Calu3 (cell line): ENCODE measurements at places on chromosomes 2 and 18. TPM values are rescaled to one million over a fixed set of nuclear protein-coding genes. Genes with fewer than 3 reads are reported as not detected.

EIPR1 gene
- total RNA-seq = 31.7 and 34.4 TPM in 2 replicates

DAPL1 gene
- total RNA-seq = not detected in 2 replicates

CKAP2L gene
- 27.4 and 42.5 TPM in 2 replicates for total RNA-seq

GPR35 gene
- 40.3 and 49.4 TPM in 2 replicates for total RNA-seq

ASB18 gene
- total RNA-seq = not detected in 2 replicates

KYNU gene
- 64.2 and 78.7 TPM in 2 replicates for total RNA-seq

TXNDC2 gene
- not detected in 2 replicates for total RNA-seq
